ENCODE measurements at places on chromosomes 7 and 10. TPM values are rescaled to one million over a fixed set of nuclear protein-coding genes. Genes with fewer than 3 reads are reported as not detected.

The WDR11 gene
- total RNA-seq, result 32.2 TPM

DNA sequence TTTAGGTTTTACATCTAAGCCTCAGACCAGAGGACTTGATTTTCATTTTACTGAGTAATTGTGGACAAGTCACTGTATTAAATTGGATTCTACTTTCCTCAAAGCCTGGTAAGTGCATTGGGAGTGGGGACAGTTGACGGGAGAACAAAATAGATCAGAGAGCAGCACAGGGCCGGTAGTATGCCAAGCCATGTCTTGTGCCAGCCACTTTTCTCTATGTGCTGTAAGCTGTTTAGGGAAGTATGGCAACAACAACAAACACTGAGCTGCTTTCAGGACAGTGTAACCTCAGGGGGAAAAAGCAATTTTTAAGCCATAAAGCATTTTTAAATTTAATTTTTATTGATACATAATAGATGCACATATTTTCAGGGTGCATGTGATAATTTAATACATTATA, 365.9 kb upstream of the IGFBP3 start:
- no peak for DNase-seq

DNA sequence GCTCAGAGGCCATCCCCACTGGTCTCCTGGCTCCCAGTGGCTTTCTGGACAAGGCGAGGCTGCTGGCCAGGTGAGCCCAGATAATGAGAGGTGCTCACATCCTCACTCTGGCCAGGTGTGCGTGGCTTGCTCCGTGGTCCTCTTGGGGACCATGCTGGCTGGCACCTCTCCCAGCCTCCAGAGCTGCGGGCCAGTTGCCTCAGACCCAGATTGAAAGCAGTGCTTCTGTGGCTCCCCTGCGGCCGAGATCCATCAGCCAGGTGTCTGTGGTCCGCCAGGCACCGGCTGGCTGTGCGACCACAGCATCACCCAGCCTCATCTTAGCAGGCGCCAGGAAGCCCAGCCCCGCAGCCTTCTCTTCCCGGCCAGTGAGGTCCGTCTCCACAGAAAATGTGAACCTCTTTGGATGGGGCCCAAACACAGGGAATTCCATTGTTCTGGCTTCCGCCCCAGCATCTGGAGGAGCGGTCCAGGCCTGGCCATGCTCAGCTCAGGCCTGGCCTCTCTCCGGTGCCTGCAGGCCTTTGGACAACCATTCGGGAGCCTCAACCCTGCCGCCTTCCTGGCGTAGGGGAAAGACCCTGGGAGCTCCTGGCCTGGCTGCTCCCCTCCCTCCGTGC, 5.2 kb upstream of the TTYH3 start:
- DNase-seq, result no peak

The BAIAP2L1 gene
- 55.8 TPM for total RNA-seq

The NEUROD6 gene
- total RNA-seq, result not detected

DNA sequence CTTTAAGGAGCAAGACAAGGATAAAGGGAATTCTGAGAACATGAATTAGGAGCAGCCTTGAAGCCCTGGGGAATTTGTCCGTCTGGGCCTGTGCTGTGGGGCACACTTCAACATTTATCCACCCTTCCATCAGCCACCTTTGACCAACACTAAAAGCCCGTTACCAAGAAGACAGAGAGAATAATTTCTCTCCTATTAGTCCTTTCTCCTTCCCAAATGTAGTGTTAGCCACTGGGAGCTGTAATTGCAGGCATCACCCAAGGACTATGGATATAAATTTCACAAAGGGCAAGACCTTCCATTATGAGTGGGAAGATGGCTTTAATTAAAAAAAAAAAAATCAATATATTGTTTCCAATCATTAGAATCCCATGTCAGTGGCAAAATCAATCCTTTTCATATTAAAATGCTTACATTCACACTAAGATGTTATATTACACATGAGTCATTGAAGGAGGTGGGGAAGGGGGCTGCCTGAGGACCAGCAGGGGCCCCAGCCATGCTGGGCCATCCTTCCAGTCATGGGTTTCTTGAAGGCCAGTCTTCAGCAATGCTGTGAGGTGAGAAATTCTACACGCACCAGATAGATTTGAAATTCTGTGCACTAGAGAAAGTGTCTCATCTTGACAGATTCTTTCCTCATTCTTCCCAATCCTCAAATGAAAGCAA, 292.5 kb upstream of the NRP1 start:
- no peak for DNase-seq

The CUBN gene
- 0.27 TPM for total RNA-seq

The FBXL13 gene
- 1.3 TPM for total RNA-seq

- no peak for DNase-seq
These were observed 23.0 kb downstream of the CDC123 start for GRCh38 chr10:12218991-12219390.

DNA sequence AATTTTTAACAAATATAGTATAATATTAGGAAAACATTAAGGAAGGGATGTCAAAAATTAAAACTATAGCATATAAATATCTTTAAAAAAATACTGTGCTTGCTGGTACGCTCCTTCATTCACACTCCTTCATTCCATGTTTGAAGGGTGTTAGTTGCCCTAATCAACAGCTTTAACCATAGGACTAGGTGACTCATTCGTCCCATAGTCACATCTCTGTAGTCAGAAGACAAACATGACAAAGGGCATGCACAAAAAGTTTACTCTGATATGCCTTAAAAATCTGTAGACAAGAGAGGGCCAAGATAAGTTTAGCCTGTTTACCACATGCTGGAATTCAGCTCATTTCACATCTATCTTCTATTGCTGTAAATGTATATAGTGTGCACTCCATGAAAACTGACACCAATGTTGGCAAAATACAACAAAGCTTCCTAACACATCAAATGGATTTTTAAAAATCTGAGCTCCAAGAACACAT, 646 bp downstream of the FAM13C start:
- DNase-seq, result no peak

DNA sequence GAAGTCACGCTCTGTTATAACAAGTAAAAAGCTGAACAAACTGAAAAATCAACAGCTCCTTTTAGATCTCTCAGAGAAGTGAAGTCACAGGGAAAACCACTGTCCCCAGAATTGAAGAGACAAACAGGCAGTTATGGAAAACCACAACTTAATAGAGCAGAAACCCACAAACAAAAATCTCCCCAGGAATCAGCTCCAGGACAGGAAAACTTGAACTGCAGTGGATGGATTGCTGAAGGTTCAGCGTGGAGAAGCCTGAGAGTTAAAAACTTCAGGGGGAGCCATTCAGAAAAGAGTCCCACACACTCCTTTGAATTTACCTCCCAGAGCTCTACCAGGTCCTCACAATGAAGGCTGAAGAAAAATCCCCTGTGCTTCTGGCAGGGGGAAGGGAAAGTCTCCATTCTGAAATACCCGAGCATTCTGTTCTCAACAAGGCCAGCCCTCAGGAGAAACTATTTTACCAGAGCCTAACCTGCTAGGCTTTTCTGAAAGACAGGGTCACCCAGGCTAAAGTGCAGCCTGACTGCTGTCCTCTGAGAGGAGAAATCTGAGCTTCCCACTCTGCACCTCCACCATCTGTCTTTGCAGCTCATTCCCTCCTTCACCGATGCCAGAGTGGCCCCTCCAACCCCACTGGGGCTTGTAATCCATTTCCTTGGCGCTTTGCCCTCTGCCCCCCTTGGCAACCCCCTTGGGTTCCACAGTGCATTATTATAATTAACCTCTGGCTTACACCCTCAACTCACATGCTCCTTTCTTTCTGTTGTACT, 65.0 kb upstream of the CCNY start:
- no peak for DNase-seq

DNA sequence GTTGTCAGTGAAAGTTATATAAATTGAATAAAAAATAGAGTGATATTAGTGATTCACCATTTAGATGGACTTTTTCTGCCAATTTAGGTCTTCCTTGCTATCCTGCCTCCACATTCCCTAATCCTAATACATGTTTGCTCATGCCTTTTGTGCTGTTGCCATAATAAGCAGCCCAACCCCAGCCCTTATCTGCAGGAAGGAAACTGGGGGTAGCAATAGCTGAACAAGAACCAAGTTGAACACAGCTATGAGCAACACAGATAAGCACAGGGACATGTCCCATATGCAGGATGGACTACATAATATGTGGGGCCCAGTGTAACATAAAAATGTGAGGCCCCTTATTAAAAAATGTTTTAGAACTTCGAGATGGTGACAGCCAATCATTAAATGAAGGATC, 91.2 kb upstream of the AHR start:
- DNase-seq, result peak; percentile 67

DNA sequence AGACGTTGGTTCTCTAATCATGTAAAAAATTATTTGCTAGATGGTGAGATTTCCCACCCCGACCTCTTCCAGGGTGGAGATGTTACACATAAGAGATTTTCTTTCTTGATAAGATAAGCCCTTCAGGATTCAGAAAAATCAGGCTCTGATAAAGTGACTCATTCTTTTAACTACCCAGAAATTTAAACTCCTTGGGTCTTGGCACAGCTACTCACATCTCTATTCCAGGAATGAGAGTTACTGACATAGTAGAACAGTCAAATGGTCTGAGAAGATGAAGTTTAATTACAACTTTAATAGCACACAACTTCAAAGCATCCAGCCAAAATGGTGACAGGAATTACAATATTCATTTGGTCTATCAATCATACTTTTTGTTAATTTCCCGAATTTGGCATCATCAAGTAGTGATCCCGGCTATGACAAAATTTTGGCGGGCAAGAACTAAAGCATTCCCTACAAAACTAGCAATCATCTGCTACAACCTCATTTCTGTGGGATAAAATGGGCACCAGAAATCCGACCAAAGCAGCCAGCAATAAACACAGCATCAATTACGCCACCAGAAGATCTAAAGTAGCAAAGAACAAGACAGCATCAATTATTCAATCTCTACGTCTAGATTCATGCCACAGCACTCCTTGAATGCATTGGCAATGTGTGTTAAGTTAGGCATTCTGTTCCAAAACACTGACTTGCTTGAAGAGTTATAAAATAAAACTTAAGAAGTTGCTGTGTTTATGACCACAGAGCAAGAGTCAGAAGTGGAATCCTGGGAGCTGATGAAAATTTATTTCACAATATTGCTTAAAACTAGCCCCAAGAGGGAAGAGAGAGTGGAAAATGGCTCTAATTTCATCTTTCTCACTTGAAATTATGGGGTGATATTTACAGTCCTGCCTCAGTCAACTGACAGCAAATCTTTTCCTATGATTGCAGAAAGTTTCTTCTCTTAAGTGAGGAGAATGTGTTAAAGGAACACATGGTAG, 565.7 kb upstream of the ANKRD30A start:
- no peak for DNase-seq

- no peak for DNase-seq
These were observed 90.9 kb downstream of the DIP2C start for GRCh38 chr10:598415-599170.

The GPC2 gene
- 3.2 TPM for total RNA-seq

- DNase-seq, result no peak
These were observed 441.4 kb downstream of the CNTNAP2 start for GRCh38 chr7:146557971-146558469.

The LRRC18 gene
- not detected for total RNA-seq

The AKR1C8 gene
- not detected for total RNA-seq

GRCh38 chr10:94065362-94065761, 71.6 kb downstream of the PLCE1 start:
- no peak for DNase-seq

DNA sequence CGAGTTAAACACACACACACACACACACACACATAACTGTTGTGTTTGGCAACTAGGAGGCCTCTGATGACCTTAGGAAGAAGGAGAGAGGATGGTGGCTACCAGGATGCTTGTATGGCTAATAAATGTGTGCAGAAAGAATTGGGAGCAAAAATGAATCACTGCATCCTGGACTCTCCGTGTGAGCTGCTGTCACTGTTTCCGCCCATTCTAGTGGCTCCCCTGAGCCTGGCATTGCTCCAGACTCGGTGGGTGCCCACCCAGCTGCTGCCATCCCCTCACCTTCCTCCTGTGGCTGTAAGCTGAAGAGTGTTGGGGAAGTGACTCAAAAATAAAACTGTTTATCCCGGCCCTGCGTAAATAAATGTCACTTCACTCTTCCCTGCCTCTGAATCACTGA, 149.5 kb upstream of the MINDY3 start:
- no peak for DNase-seq

GRCh38 chr7:128954830-128955802, 17.4 kb downstream of the IRF5 start:
- no peak for DNase-seq

GRCh38 chr7:117982071-117983055, 109.1 kb upstream of the CTTNBP2 start:
- DNase-seq, result no peak

DNA sequence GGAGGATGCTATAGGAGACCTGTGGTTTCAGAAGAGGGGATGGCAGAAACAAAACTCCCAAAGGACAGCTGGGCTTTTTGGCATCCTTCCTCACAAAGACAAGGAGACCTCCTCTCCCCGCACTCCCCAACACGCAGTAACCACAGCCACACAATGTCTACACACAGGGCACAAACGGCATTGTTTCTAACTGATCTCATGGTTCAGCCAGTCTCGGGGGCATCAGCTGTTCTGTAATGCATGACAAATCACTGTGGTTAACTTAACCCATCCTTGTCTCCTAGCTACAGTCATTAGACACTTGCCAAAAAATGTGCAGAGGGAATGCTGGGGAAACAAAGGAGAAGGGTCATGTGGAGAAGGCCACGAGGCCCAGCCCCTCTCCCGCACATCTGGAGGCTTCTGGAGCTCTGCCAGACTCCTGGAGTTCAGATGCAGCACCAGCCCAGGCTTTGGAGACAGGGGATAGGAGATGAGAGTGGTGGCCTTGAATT, 7.6 kb upstream of the ADAMTS14 start:
- DNase-seq, result no peak

GRCh38 chr10:33112831-33113455, 154.9 kb upstream of the ITGB1 start:
- DNase-seq, result no peak

DNA sequence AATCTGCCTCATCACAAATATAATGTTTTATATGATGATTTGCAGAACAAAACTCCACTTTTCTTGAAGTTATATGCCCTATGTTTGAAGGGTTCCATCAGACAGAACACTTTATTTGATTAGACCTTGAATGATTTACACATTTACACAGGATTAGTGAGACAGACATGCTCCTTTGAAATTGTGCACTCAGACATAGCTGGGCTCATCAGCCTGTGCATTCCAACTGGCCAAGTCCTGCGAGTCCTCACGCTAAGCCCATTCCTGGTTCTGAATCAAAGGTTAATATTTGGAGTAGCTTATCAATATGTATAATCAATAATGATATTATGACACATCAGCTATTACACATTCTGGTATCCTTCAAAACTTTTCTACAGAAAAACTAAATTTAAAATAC, 173.6 kb downstream of the MBL2 start:
- DNase-seq, result no peak

GRCh38 chr10:96473866-96474265, 39.9 kb downstream of the TLL2 start:
- no peak for DNase-seq

Measured in Calu3 (cell line).